ENCODE measurements at places on chromosomes 3 and 15.

DNA sequence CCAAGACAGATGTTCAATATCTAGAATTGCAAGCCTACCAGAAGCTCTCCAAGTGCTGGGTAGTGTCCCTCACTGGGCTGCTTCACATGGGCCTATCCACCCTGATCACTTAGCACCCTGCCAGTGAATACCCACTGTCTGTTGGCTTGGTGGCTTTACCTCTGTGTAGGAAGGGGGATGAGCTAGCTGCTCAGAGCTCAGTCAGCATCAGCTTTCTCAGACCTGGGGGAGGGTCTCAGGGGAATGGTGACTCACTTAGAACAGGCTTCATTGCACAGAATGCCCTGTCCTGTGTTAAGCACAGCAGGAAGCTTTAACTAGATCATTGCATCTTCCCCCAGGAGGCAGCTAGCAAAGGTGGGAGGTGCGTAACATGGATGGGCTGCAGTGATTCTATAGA, 209.8 kb downstream of the PDCD6IP start:
- DNase-seq: no peak

GRCh38 chr3:124846189-124846588, 41.0 kb downstream of the ITGB5 start:
- peak; percentile 76 for DNase-seq

DNA sequence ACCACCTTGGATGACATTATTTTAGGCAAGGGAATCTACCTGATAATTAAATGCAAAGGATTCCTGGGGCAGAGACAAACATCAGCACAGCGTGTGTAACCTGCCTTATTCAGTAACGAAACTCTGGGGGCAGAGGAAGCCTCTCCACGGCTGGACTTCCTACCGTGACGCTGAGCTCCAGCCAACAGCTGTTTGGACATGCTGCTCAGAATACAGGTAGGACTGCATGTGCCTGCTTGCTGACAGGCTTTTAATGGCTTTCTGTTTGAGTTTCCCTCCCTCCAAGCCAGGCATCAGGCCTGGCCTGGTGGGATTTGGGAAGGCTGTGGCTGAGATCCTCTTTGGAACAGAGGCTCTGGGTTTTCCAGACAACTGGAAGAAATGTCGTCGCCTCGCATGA, 150.6 kb downstream of the ADAMTS17 start:
- no peak for DNase-seq

DNA sequence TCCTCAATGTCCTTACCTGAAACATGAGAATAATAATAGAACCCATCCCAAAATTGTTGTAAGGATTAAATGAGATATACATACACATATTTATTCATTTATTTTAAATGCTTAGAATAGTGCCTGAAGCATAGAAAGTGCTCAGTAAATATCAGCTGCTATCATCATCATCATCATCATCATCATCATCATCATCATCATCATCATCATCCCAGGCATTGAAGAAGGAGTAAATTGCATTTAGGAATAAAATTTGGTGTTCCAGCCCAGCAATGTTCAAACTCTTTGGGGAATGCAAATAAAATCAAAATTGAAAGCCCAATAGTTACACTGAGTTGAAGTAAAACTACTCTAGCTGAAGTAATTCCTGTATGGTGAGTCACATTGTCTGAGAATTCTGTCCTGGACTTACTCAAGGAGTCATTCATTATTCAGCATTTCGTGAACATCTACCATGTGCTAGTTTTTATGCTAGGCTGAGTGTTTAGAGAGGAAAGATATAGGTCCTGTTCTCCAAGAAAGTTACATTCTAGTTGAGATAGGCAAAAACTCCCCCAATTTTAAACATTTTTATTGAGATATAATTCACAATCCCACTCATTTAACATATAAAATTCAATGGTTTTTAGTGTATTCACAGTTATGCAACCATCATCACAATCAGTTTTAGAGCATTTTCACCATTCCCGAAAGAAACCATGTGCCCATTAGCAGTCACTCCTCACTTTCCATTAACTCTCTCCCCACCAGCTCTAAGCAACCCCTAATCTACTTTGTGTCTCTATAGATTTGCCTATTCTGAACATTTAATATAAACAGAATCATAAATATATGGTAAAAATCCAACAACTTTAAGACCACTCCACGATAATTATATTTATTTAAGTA, 107.2 kb downstream of the FRMD5 start:
- peak; percentile 92 for DNase-seq
